ENCODE measurements at places on chromosomes 13 and 19.

DNA sequence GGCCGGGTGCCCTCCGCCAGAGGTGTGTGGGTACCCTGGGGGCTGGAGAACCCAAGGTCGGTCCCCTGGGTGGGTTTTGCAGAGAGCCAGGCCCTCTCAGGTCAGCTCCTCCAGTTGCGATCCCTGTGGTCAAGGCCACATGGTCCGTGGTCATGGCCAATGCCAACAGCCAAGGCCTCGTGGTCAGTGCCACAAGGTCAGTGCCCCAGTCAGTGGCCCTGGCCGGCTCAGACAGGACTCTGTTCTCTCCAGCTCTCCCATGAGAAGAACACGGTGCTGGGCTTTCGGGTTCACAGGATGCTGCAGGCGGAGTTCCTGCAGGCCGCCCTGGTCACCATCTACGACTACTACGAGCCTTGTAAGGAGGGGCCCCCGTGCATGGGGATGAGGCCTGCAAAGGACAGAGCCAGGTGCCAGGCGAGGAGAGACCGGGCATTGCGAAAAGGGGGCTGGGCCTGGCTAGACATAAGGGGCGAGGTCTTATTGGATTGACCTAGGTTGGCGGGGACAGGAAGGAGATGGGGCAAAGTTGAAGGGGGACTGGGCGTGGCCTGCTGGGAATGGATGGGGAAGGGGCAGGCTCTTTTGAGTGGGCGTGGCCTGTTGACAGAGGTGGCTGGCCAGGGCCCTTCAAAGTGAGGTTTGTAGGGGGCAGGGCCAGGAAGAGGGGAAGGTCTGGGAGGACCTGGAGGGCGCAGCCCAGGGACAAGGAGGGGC is 15.2 kb upstream of the SHFL start:
- no peak for DNase-seq

- no peak for DNase-seq
These were observed 26.0 kb upstream of the IRS2 start for GRCh38 chr13:109812382-109812781.

DNA sequence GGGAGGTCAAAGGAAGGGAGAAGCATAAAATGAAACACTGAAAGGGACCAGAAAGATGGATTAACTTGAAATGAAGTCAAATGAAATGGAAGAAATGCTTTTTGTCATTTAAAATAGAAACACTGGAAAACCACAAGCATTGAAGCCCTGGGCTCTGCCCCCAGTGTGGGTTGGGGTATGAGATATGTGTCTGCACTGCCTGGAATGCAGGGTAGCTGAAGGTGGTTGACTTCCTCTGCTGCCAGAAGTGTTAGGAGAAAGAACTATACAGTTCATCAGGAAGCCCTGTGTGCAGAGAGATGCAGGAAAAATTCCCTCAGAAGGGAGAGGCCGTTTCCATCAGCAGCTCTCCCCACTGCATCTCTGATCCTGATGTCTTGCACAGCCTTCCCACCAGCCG is 69.2 kb downstream of the DHRS12 start:
- no peak for DNase-seq

DNA sequence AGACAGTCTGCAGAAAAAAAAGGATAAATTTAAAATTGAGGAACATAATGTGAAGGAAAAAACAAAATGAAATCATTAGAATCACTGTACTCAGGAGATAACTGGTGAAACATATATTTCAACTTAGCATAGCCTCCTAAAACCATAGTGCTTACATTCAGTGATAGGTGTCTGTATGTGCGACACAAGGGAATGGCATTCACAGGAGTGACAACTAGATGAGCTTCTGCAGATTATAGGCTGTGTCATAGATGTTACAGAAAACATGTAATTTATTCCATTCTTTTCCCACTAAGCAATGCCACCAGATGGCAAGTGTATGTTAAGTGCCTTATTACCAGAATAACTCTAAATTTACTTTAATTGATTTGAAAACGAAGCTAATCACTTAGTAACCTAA is 960.0 kb upstream of the PCDH20 start:
- no peak for DNase-seq

DNA sequence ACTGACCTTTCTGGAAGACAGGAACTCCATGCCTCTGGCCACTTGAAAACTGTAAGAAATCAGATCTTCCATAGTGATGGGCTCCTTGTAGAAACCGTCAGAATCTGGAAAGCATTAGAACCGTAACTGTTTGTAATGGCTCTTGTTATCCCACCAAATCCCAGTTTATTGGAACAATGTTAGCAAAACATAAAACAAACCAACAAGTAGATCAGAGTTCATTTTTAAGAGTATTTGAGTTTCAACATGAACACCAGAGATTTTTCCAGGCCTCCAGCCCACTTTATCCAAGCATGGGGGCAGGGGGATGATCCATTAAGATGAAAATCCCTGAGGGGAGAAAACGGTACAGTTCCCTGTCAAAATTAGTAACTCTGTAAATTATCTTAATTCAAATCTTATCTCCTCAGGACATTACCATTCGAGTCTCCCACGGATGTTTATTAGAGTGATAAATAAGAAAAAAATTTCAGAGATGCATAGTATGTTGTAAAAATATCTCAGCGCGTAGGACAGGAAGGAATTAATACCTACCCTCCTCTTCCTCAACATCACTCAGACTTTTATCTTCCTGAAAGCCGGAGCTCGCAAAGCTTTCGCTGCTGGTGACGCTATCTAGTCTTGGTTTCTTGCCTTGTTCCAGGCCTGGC is 172.5 kb downstream of the FLT1 start:
- DNase-seq = no peak

DNA sequence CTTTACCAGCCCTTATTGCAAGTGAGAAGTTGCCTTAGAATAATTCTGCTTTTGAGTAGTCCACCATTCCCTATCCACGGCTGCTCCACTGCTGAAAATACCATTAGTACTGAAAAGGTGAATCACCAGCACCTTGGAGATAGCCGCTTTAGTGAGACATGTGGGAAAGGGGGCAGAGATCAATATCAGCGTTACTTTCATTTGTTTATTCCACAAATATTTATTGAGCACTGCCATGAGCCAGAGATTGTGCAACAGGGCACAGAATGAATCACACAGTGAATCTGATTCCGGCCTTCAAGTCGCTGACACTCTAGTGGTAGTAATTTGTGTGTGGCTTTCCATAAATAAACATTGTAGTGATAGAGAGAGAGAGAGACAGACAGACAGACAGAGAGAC is 31.5 kb upstream of the MYO16 start:
- no peak for DNase-seq

DNA sequence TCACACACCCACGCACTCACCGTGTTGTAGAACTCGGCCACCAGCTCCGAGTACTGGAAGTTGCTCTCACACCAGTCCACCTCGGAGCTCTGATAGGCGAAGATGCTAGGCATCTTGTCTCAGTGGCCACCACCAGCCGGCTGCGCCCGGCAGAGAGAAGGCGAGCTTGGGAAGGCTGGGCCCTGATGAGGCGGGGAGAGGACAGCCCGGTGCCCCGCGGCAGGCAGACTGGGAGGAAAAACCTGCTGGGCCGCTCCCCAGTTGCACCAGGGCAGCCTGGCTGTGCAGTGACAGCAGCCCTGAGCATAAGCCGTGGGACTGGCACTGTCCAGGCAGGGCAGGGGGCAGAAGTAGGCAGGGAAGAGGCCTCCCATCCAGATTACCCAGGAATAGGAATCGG is at the start of gene ACER1:
TSS of gene ACER1 (minus strand) at position 174 of the 400 bp plus-strand sequence. CDS start at position 113, 61 bp downstream.
- no peak for DNase-seq

DNA sequence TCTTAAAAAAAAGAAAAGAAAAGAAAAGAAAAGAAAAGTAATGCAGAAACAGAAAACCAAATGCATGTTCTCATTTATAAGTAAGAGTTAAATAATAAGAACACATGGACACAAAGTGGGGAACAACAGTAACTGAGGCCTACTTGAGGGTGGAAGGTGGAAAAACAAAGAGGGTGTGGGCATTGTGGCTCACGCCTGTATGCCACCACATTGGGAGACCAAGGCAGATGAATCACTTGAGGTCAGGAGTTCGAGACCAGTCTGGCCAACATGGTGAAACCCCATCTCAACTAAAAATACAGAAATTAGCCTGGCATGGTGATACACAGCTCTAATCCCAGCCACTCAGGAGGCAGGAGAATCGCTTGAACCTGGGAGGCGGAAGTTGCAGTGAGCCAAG is 8.1 kb downstream of the ZNF708 start:
- no peak for DNase-seq

DNA sequence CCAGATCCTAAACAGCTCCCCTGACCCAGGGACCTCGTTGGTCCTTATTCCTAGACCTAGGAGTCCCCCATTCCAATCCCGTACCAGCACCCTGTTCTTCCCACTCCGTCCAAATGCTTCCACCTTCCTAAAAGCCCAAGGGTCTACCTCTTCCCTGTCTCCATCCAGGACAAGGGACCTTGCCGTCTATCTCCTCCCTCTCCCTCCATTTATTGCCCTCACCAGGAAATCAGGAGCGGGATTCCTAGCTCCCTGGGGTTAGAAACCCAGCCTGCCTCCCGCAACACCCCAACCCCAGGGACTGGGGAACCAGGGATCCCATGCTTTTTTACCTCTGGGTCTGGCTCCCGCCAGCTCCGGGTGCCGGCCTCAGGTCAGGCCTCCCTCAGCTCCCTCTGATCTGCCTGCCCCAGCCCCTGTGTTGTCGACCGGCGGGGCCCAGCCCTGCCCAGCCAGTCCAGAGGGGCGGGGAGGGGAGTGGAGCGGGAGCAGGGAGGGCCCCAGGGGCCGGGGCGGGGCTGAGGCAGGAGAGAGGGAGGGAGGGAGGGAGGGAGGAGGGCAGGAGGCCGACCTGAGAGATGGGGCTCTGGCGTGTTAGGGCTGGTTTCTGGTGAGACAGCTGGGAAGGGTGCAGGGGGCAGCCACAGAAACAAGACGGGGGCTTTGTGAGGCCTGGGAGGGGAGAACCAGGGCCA is at the start of gene B3GNT8:
TSS of gene B3GNT8 (minus strand) at position 423 of the 695 bp plus-strand sequence. CDS start 596 bp downstream, outside the sequence.
- DNase-seq = peak; percentile 94

DNA sequence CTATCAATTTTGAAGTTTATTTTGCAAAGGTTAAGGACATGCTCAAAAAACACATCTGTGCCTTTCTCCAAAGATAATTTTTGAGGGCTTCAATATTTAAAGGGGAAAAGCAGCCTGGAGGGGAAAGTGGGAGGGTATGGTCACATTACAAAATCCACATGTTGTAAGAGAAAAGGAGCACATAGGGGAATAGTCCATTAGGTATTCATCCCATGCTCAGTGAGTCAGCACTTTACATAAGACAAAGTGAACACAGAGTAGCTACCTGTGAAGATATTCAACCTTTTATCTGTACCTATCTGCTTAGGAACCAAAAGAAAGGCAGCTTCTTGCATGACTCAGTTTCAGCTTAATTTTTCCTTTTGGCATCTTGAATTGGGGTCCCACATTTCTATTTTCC is 932.0 kb downstream of the SLITRK6 start:
- DNase-seq = no peak

- DNase-seq = peak; percentile 5
These were observed 964.8 kb downstream of the PCDH9 start for GRCh38 chr13:66265371-66265770.

GRCh38 chr19:46624958-46625661 is at the start of gene PTGIR:
Gene PTGIR (minus strand): TSS chr19:46625089. CDS start chr19:46624225, 864 bp downstream.
- no peak for DNase-seq

DNA sequence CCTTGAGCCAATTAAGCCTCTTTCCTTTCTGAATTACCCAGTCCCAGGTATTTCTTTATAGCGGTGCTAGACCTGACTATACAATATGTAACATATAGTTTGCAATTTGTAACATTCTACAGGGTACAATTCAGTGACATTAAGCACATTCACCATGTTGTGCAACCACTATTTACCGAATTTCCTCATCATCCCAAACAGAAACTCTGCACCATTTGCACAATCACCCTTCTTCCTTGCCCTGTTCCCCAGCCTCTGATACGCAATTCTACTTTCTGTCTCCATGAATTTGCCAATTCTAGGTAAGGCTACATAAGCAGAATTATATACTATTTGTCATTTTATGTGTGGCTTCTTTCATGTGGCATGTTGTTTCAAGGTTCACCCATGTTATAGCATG is 13.7 kb upstream of the SIGLEC10 start:
- no peak for DNase-seq

GRCh38 chr19:18514800-18515682 is 6.8 kb downstream of the ELL start:
- DNase-seq = peak; percentile 88

DNA sequence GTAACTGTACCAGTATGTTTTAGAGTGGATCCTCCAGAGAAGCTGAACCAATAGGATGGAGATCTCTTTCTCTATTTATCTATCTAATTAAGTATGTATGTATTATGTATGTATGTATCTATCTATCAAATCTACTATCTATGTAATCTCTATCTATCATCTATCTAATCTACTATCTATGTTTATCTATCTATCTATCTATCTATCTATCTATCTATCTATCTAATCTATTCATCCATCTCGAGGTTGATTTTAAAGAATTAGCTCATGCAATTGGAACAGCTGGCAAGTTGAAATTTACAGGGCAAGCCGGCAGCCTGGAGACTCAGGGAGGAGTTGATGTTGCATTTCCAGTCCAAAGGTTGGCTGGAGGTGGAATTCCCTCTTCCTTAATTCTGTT is 112.2 kb downstream of the URI1 start:
- DNase-seq = no peak

GRCh38 chr13:79631051-79631659 is 150.2 kb downstream of the NDFIP2 start:
- no peak for DNase-seq

- no peak for DNase-seq
These were observed 22.8 kb downstream of the HAUS8 start for GRCh38 chr19:17052439-17052838.

DNA sequence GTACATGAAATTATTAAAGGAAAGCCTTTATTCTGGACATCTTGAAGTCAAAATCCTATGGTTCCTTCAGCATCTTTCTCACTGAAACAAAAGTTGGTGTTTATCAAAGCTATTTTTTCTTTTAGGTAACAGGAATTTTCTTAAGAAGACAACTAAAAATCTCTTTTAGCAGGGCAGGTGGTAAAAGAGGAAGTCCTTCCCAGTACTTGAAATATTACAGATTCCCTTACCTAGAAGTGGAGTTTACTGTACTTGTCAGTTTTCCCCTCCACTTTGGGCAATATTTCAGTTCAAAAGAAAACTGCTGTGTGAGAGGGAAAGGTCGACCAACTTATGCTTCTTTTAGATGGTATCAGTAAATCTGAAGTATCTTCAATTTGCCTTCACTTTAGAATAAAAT is 64.3 kb upstream of the TDRD3 start:
- no peak for DNase-seq

DNA sequence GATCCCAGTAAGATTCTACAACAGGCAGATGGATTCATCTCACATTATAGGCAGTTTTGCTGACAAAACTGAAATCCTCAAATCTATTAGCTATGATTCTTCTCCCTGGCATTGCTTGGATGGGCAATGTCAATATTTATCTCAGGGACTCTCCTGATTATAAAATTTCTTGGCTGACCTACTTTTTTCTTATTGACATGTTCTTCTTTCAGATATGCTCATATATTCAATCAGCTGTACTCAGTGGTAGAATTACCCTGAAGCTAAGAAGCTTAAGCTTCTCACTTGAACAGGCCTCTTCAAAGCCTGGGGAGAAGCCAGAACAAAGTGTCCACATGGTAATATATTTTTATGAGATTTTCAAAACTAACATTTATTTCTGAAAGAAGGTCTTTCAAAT is 513.6 kb downstream of the PCDH9 start:
- DNase-seq = no peak

GRCh38 chr19:13718733-13719132 is 45.6 kb upstream of the MRI1 start:
- DNase-seq = no peak

- DNase-seq = no peak
These were observed 62.4 kb upstream of the URI1 start for GRCh38 chr19:29879655-29879974.
